Testis (tissue), 5 donors: ENCODE measurements at places on chromosomes 6 and 20. TPM values are rescaled to one million over a fixed set of nuclear protein-coding genes. Genes with fewer than 3 reads are reported as not detected.

DNA sequence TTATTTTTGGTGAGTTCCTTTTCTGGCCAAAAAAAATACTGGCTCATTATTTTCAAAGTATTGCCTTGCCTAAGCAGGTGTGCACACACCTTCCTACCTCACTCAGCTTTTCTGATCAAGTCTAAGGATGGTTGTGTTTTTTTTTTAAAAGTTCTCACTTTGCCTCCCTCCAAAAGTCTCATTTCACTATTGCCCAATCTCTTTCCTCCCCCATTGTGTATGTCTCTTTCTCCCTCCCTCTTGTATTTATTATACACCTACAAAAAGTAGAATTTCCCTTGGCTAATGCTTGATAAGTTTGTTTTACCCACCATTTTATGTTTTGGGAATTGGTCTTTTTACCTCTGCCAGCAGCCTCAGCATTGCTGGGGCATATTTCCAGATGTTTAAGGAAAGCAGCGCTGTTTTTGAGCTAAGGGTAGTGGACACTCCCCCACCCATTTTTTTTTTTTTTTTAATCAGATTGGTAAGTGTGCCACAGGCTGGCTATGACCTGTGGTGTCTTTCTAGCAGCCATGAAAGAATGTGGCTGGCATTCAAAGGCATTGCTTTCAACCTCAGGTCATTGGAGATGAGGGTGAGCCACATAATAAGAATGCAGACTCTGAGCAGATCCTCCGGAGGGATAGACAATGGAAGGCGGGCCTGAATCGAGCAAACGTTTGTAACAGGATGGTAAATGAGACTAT, 668.6 kb downstream of the UTRN start:
- DNase-seq, result no peak

- no peak for DNase-seq
These were observed 77.6 kb downstream of the HUS1B start for GRCh38 chr6:579339-579738.

DNA sequence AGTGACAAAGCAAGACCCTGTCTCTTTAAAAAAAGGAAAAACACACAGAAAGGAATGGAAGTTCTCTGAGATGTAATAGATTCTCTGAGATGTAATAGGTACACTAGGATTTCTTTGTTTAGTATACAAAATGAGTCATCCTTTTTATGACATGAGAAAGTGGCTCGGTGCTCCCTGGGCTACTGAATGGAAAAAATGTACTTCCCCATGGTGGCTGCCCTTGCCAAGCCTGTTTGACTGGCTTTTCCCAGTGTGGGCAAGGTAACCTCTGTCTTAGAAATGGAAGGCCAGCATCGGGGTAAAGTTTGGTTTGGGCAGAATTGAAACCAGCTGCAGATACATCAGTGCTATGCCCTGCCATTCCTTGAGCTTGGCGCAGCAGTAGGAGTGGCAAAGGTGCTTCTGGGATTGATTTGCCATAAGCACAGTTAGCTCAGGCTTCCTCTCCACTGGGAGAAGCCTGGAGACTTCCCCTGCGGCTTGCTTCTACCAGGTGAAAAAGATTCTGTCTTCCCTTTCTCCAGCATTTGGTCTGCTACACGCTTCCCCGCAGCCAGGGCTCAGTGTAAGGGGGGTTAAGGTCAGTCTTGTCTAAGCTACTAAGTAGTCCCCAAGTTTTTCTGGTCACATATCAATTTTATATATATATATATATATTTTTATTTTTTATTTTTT, 24.5 kb downstream of the ARFGEF2 start:
- no peak for DNase-seq

NKX2-4 gene
- 6.3 TPM for total RNA-seq

GRCh38 chr20:24746351-24746685, 202.8 kb upstream of the CST7 start:
- DNase-seq, result no peak

TXLNB gene
- 4.1 TPM for total RNA-seq

DNA sequence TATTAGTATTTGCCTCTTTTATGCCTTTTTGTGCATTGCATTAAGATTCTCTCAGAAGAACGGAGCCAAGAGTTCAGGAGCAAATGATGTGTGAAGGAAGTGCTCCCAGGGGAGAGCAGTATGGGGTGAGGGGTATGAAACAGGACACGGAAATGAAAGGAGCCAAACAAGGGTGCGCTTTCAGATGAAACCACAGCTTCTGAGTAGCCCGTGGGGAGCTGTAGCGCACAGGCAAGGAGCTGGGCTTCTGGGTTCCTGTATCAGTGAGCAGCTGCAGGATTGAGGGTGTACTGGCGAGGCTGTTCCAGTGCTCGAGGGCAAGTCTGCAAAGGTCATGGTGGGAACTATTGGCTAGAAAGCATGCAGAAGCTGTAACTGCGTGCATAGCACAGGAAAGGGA, 25.4 kb downstream of the ANKEF1 start:
- DNase-seq, result no peak

LAMP5 gene
- total RNA-seq, result 0.71 TPM

ANGPT4 gene
- 0.79 TPM for total RNA-seq

DNA sequence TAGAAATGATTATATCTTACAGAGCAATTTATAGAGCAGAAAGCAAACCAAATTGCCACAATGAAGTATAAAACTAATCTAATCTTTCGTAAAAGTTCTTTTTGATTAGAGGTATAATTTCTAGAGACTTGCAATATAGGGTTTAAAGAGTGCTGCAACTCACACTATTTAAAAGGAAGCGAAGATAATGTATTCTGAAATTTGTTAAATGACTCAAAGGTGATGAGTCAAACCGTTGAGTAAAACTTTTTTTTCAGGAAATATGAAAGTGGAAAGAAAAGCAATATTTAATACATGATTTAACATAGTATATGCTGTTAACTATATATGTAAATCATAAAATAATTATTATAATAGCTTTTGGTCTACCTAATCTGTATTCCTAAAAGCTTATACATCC, 133.6 kb downstream of the SYNE1 start:
- no peak for DNase-seq

- no peak for DNase-seq
These were observed 85.5 kb downstream of the UNC5CL start for GRCh38 chr6:40953486-40953885.

F13A1 gene
- 22.7 TPM for total RNA-seq

GRCh38 chr6:96213784-96214183, 198.0 kb downstream of the FUT9 start:
- DNase-seq, result no peak

MYT1 gene
- total RNA-seq, result 1.7 TPM

GRCh38 chr6:116443105-116443504, 18.1 kb upstream of the CALHM6 start:
- no peak for DNase-seq

GRCh38 chr6:34152042-34152524, 6.2 kb upstream of the GRM4 start:
- DNase-seq, result no peak

- peak; percentile 48 for DNase-seq
These were observed 43.6 kb downstream of the DLL1 start for GRCh38 chr6:170247178-170247701.

BMP7 gene
- total RNA-seq, result 3.3 TPM

DNA sequence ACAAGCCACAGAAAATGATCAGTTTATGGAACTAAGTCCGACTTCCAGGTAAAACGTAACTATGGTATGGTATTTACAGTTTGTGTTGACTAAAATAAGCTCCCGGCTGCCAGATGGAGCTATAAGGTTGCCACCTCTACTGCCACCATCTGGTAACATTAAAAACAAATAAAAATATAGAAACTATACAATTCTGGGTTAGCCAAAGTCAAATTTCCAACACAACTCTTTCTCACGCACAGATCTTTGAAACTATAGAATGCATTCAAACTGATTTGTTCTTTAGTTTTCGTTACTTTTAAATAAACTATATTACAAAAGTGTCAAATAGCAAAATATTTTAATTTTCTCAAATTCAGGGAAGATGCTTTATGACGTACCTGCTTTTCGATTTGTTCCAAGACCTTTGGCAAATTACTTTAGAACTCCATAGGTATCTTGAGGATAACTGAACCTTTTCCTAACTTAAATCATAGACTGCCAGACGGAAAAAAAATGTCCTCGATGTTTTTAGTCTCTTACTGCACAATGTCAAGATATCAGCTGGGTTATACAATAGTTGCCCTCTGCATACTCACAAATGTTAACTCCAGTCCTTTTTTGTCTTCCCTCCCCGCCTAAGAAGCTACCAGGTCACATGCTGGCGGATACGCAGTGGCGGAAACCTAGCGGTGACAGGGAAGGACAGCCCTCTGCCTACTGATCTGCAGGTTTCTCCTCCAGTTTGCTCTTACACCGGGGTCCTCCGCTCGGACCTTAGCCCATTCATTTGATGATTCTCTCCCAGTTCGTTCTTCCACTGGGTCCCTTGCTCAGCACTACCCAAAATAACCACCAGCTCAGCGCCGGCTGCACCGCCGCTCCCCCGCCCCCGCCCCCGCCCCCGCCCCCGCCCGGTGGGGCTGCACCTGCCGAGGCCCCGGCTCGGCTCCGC, 888 bp downstream of the SLC17A5 start:
- peak; percentile 77 for DNase-seq

ELOVL5 gene
- total RNA-seq, result 206 TPM
